ENCODE measurements at places on chromosomes 3 and 15.

- DNase-seq: no peak
Measured at GRCh38 chr3:114879059-114880031, 267.7 kb downstream of the ZBTB20 start.

DNA sequence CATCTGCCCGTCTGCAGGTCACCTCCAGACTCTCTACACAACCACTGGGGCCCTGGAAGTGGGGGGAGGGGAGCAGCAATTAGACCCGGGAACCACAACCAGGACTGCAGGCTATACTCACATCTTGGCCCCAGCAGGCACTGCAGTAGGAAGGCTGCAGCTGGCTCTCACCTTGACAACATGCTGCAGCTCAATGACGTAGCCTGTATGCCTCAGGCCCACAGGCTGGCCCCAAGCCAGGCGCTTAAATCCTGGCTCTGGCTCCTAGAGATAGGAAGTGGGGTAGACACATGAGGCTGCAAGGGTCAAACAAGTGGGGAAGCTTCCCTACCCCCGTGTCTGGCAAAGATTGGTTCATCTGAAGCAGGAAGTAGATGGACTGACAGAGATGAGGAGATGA lies 4.6 kb upstream of the QRICH1 start:
- no peak for DNase-seq

GRCh38 chr3:45132568-45133211 lies 13.5 kb downstream of the CDCP1 start:
- no peak for DNase-seq

DNA sequence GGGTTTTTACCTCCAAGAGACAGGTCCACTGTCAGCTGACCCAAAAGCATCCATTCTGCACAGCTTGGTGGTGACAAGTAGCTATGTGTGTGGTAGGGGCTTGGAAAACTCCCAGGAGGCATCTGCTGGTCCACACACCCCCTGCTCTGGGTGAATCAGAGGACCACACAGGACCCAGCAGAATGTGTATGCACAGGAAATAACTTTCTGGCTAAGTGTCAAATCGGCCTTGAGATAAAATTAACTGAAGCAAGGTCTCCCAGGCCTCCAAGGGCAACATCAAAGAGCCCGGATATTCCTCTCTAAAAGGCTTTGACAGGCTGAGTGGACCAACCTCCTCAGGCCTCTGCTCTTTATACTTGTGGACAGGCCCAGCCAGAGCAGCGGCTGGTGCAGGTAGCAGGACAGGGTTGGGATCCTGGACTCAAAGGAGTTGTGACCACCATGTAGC lies 66.5 kb downstream of the CTNNB1 start:
- DNase-seq: no peak

- DNase-seq: no peak
Measured at GRCh38 chr3:78506581-78507195, 1261.1 kb downstream of the ROBO1 start.

DNA sequence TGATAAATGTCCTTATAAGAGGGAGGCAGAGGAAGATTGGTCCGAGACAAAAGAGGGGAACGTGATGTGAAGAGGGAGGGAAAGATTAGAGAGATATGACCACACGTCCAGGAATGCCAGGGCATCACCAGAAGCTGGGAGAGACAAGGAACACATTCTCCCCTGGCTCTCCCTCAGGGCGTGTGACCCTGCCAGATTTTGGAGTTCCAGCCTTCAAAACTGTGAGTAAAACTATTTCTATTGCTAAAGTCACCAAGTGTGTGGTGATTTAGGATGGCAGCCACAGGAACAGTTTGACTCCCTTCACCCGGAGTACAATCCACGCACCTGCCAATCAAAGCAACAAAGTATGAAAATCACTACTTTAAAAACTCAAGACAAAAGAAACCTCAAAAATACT lies 32.1 kb upstream of the TJP1 start:
- no peak for DNase-seq

DNA sequence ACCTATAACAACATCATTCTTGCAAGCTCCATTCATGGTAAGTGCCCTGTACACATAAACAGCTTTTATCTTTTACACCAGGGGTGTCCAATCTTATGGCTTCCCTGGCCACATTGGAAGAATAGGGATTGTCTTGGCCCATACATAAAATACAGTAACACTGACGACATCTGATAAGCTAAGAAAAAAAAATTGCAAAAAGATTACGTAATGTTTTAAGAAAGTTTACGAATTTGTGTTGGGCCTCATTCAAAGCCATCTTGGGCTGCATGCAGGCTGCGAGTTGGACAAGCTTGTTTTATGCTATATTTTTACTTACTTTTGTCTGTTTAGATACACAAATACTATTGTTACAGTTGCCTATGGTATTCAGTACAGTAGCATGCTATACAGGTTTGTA lies 31.6 kb downstream of the ZNF654 start:
- DNase-seq: no peak

GRCh38 chr3:16412192-16412800 lies 101.2 kb downstream of the RFTN1 start:
- DNase-seq: no peak

DNA sequence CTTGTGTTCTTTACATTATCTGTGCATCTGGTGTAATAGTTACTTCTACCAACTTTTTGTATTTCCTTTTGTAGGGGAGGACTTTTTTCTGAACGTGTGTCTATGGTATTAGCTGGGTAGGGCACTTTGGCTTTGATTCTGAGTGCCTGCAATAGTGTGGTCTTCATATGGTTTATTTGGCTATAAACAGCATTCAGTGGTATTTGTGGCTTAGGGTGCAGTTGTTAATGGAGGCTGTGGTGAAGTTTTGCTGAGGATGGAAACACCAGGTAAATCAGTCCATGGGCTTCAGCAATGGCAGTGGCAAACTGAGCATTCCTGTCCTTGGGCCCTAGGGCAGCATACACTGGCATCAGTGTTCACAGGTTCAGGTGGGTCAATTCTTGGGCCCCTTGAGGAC lies 230.6 kb upstream of the CTNNB1 start:
- DNase-seq: no peak

GRCh38 chr3:76570436-76571057 lies 469.4 kb upstream of the ROBO2 start:
- no peak for DNase-seq

- no peak for DNase-seq
Measured at GRCh38 chr3:48426401-48426909, 3.4 kb downstream of the PLXNB1 start.

GRCh38 chr15:70308011-70308734 lies 210.5 kb upstream of the TLE3 start:
- no peak for DNase-seq

- no peak for DNase-seq
Measured at GRCh38 chr15:36361351-36361870, 218.0 kb upstream of the CDIN1 start.

- no peak for DNase-seq
Measured at GRCh38 chr3:55804170-55805095, 317.3 kb upstream of the WNT5A start.

DNA sequence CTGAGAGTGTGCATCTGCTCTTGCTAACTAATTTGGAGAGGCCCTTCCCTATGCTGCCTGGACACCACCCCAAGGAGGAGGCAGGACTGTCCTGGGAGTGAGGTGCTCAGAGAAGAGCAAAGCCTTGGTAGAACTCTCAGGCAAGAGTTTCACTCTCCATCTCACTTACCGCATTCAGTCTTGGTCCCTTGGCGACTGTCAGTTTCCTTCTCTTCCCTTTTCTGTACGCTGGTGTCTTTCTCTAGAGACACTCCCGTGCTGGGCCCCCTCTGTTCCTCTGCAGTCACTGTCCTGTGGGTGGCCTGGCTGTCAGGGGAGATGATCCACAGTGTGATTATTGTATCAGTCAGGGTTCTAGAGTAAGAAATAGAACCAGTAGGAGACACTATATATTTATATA lies 44.0 kb downstream of the IDH2 start:
- no peak for DNase-seq

- DNase-seq: no peak
Measured at GRCh38 chr3:35438101-35438500, 201.2 kb upstream of the ARPP21 start.

- no peak for DNase-seq
Measured at GRCh38 chr3:97306226-97306625, 458.3 kb upstream of the ARL6 start.

- no peak for DNase-seq
Measured at GRCh38 chr15:100189319-100189718, 152.5 kb downstream of the ADAMTS17 start.

- no peak for DNase-seq
Measured at GRCh38 chr3:22176911-22177310, 425.9 kb upstream of the ZNF385D start.

GRCh38 chr3:128399221-128399915 lies 67.3 kb downstream of the DNAJB8 start:
- no peak for DNase-seq

GRCh38 chr3:43255662-43256061 lies 30.7 kb upstream of the SNRK start:
- DNase-seq: no peak

DNA sequence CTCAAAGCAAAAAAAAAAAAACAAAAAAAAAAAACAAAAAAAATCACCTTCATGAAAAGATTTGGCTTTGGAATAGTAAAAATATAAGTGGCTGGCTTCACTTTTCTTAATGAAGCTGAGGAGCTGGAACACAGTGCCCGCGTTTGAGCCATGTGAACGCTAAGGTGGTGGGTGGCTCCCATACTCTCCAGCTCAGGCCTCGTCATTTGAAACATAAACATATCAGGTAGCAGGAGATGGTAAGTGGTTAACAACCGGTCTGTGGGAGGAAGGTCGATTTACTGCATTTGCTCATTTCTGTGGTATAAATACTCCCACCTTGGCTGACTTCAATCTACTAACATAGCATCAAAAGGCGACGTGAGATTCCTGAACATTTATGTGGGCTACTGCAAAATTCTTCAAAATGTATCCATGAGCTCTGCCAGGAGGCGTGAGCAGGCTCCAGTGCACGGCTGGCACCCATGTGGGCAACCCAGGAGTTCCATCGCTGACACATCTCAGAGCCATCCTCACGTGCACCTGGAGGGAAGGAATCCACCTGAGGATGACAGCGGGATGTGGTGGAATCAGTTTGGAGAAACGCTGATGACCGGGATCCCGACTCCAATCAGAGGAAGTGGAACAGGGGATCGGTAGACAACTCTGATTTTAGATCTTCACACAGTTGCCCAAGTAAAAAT lies 157.6 kb downstream of the ATP10A start:
- DNase-seq: no peak

DNA sequence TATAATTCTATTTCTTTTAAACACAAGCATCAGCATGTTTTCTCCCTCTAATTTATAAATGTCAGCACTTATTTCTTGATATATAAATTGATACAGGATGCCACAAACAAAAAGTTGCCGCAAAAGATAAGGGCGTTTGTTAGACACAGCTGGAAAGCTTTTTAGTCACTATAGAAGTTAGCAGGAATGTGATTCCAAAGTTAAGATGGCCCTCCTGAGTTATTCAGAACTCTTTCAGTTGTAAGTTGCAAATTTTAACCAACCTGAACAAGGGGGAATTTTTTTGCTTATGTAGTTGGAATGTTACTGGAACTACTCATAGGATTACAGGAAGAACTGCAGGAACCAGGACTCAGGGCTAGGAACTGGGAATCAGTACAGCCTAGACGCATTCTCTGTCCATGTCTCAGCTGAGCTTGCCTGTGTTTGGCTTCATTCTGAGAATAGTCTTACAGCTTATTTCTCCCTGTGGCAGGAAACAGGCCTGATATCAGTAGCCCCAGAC lies 166.3 kb downstream of the VGLL4 start:
- DNase-seq: no peak
